LHCN-M2 (cell line): ENCODE measurements at places on chromosomes 6 and 20. TPM values are rescaled to one million over a fixed set of nuclear protein-coding genes. Genes with fewer than 3 reads are reported as not detected.

DNA sequence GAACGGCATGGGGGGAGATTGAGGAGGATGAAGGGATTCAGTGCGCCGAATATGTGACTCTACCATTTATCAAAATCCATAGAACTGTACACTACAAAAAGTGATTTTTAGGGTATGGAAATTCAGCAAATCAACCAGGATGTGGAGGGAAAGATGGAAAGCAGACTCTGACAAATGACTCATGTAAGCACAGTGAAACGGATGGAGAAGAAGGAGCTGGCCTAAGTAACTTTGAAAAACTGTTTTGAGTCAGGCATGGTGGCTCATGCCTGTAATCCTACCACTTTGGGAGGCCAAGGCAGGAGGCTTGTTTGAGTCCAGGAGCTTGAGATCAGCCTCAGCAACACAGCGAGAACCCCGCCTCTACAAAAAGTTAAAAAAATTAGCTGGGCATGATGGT lies 39.2 kb downstream of the MUC22 start:
- DNase-seq: no peak

GRCh38 chr6:90294008-90294511 lies 2.6 kb downstream of the BACH2 start:
- DNase-seq: no peak

GRCh38 chr6:50541941-50542340 lies 171.4 kb upstream of the TFAP2D start:
- no peak for DNase-seq

GRCh38 chr20:43355610-43356009 lies 102.1 kb upstream of the SRSF6 start:
- no peak for DNase-seq

DNA sequence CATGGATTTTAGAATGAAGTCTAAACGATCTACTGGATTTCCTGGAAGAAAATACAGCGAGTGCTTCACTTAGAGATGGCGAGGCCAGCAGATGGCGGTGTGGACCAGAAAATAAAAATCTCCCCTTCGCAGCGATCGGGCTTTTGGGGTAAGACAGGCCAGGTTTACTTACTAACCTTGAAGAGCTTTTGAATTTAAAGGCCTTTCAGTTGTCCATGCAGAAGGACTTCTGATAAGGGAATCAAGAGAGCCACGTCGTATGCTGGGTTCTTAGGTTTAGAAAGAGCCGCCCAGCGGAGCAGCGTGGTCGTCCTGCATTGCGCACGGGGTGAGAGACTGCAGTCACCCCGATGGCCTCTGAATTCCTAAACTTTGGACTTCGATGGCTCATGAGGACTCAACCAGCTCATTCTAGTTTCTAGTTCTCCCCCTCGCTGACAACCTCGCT lies 125.2 kb upstream of the RALGAPA2 start:
- peak; percentile 28 for DNase-seq

DNA sequence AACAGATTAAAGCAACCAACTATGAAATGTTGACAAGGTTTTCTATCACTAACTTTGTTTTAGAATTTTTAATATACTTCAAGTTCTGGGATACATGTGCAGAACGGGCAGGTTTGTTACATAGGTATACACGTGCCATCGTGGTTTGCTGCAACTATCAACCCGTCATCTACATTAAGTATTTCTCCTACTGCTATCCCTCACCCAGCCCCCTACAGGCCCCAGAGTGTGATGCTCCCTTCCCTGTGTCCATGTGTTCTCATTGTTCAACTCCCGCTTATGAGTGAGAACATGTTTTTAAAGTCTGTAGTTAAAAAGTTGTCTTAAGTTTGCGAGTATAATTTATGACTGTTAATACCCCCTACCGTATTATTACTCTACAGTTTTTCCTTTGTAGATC lies 844.3 kb upstream of the MANEA start:
- no peak for DNase-seq

LRFN2 gene
- not detected in 2 replicates for total RNA-seq

BACH2 gene
- total RNA-seq: 0.06 TPM in 1 of 2 replicates, not detected in the other
